Skeletal muscle cell (primary cell): ENCODE measurements at places on chromosomes 2 and 18.

DNA sequence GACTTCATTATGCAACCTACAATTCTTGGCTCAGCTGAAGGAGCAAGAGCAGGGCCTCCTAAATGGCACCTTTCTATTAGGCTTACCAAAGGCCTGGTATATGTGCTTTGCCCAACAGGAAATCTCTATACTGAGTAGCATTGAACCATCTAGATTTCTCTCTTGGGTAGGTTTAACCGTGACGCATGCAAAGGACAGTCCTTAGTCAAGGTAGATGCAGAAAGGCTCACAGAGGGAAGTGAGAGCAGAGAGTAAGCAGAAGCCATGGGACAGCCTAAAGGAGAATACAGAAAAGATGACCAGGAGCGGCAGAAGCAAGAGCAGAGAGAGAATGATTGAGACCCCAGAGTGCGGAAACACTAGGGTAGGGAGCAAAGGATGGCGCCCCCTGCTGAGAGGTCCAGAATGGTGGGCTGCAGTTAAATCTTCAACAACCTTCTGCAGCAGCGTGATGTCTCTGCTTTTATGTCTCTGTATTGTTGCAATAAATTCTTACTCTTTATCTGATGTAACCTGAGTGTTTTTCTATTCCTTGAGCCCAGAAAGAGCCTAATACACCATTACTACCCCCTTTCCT, 4.7 kb upstream of the OSBPL1A start:
- DNase-seq, result no peak

DNA sequence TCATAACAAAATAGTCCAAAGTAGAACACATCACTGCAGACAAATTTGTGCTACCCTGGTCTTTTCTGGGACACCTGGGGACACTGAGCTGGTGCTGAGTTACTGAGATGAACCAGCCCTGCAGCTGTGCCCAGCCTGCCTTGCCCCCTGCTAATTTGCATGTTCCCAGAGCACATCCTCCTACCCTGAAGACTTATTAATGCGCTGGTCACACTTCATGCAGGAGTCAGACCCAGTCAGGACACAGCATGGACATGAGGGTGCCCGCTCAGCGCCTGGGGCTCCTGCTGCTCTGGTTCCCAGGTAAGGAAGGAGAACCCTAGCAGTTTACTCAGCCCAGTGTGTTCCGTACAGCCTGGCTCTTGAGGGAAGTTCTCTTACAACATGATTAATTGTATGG, 1518.3 kb downstream of the RPIA start:
- DNase-seq, result no peak

DNA sequence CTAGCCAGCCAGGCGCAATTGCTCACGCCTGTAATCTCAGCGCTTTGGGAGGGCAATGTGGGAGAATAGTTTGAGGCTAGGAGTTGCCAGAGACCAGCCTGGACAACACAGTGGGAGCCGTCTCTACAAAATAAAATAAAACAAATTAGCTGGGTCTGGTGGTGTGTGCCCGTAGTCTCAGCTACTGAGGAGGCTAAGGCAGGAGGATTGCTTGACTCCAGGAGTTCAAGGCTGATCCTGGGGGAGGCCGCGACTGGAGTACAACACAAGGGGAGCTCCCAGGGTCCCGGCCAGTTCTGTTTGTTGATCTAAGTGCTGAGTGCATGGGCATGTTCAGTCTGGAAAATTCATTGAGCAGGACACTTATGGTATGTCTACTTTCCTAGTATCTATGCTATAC, 2.6 kb downstream of the ST3GAL5 start:
- no peak for DNase-seq

DNA sequence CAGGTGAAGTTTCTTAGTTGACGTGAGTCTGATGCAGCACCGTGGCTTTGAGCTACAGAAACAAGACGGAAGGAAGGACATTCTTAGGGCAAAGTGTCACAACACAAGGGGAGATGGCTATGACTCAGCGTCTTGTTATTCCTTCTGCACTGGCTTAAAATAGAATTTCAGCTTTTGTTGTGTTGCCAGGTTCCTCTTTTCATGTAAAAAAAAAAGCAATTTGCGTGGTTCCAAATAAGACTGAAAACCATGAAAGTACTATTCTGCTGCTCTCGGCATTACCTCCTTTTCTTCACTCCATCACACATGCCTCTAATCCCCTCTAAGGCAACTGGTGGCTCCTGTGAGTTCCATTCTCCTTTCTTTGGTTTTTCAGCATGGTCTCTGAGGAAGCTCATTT, 150.1 kb downstream of the ANTXR1 start:
- peak; percentile 52 for DNase-seq

DNA sequence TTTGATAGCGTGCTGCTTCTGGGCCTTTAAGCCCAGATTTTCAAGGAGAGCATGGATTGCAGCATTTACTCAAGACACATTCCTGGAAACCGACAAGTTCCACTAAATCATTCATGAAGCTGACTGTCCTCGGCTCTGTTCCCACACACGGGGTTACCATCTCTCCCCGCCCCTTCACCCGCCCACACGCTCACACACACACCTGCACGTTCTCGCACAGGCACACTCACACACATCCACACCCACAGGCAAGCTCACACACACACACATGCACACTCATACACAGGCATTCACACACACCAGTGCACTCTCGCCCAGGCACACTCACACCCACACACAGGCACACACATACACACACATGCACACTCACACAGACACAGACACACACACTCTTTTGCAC, 150.0 kb upstream of the AGAP1 start:
- peak; percentile 34 for DNase-seq

DNA sequence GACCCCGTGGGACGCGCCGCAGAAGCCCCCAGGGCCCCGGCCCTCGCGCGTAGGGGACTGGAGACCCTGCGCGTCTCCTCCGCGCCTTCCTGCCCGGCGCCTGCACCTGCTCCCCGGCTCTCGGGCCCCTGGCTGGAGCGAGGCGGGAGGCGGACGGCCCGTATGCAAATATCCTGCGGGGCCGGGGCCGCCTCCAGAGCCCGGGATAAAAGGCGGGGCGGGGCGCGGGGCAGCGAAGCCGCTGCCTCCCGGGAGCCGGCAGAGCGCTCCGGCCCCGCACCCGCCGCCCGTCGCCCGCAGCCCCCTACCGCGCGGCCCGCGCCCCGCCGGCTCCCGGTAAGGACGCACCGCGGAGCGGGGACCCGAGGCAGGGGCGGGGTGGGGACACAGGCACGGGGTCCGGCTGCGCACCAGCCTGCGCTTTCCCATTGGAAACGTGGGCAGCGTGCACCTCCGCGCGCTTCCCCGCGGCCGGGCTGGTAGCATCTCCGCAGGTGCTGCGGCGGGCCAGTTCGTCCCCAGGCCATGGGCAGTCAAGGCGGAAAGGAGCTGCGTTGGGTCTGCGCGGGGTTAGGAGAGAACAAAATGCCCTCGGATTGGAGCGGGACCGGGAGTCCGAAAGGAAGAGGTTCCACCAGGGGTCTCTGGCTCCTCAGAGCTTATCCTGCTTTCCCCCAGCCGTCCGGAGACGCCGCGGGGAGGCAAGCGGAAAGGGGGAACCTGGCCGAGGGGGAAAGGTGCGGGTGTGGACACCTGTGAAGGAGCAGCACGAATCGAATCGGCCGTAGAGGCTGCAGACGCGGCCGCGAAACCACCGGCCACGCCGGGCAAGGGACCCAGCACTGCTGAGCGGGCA, at the start of gene ATP6V1C2:
ATP6V1C2 (plus strand) TSS at position 235 of the 856 bp plus-strand sequence. CDS start 1,220 bp downstream, outside the sequence.
- no peak for DNase-seq
